ENCODE measurements at places on chromosomes 1 and 21.
A peak's percentile ranks its signal among the peaks of the same experiment; 100 is the strongest.

GRCh38 chr21:31780944-31781343 is 49.0 kb upstream of the SCAF4 start:
- DNase-seq, result no peak

DNA sequence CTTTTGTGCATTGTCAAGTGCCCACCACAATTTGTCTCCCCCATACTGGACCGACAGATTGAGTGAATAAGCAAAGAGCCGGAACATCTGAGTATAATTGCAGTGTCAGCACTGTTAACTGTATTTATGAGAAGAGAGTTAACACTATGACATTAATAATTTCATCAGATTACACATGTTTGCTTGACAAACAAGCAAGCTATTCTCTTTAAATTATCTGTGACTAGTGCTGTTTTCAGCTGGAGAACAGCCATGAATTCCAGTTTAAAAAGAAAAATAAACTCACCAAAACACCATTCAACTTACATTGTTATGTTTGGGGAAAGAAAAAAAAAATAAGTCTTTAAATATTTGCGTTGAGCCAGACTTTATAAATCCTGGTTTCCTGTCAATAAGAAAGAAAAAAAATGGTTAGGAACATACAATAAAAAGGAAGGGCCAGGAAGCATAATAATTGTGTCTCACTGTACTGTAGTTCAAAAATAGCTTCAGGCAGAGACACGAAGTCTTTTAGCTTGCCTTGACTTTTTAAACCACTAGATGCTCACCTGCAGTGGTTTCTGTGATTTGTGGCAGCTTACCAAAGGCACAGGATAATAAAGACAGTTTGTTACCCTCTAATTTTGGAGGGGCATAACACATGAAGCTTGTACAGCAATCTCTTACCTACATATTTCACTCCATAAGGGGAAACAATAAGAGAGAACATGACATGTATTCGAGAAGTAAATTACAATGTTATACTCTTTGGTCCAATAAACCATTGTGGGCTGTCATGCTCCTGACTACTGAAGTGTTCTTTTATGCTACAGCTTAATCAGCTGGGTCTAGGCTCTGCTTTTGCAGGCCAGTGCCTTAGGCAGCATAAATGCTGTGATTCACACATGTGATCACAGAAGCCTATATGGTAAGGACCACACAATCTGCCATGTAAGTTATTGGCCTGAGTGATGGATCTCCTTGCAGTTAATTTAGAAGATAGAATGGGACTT is 302.0 kb upstream of the ADGRL2 start:
- no peak for DNase-seq

DNA sequence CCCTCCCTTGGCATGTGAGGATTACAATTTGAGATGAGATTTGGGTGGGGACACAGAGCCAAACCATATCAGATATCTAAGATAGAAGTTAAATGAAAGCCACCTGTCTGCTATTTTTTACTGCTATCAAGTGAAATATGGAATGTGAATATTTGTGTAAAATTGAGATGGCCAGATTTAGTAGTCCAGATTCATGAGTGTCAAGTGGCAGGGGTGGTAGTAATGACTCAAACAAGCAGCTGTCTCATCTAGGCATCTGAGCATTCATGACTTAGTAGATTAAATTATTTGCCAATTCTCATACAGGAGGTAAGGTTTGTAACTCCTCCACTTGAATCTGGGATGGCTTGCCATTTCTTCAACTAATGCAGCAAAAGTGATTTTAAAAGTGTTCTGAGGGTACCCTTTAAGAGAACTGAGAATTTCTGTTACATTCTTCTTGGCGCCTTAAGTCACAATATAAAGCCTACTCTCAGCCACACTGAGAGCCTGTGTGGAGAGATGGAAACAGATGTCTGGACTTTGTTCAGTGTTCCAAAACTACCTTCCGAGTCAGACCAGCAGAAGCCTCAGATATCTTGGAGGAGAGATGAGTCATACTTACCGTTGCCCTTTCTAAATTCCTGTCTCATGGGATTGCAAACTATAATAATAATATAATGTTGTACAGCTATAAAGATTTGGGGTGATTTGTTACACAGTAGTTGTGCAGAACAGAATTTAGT is 1065.6 kb upstream of the TMPRSS15 start:
- DNase-seq, result no peak

DNA sequence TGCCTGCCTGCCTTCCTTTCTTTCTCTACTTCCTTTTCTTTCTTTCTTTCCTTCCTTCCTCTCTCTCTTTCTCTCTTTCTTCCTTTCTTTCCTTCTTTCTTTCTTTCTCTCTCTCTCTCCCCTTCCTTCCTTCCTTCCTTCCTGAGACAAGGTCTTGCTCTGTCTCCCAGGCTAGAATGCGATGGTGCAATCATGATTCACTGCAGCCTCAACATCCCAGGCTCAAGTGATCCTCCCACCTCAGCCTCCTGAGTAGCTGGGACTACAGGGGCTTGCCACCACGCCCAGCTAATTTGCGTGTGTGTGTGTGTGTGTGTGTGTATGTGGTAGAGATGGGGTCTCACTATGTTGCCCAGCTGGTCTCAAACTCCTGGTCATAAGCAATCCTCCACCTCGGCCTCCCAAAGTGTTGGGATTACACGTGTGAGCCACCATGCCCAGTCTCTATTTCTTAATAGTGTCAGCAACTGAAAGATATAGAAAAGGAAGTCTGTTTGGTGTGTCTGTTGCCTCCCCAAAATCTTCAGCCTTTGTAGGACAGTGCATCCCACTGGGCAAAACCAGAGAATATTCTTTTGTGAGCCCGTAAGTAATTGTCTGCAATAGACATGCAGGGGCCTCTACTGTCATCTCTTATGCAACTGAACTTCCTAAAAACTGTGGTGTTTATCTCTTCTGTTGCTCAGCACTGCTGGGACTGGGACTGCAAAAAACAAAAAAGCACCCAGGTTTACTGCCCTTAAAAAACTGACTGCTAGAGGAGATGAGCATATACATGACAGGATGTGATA is 20.9 kb upstream of the RAB4A start:
- no peak for DNase-seq

DNA sequence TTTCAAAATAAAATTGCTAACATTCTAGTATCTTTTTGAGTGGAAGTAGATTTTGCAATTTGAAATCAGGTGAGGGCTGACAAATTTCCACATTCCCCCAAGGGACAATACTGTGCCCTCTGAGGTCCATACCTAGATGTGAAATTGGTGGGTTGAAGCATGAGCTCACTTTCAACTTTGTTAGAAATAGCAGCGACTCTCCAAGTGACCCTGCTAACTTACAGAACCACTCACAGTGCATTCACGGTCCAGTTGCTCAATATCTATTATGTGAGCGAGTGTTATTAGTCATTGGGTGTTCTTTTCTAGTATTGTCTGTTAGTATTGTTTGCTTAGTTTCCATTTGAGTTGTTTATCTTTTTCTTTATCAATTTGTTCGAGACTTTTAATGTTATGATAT is 53.6 kb upstream of the ASB17 start:
- DNase-seq, result no peak

GRCh38 chr1:110645211-110645610 is 29.5 kb downstream of the KCNA3 start:
- DNase-seq, result no peak

DNA sequence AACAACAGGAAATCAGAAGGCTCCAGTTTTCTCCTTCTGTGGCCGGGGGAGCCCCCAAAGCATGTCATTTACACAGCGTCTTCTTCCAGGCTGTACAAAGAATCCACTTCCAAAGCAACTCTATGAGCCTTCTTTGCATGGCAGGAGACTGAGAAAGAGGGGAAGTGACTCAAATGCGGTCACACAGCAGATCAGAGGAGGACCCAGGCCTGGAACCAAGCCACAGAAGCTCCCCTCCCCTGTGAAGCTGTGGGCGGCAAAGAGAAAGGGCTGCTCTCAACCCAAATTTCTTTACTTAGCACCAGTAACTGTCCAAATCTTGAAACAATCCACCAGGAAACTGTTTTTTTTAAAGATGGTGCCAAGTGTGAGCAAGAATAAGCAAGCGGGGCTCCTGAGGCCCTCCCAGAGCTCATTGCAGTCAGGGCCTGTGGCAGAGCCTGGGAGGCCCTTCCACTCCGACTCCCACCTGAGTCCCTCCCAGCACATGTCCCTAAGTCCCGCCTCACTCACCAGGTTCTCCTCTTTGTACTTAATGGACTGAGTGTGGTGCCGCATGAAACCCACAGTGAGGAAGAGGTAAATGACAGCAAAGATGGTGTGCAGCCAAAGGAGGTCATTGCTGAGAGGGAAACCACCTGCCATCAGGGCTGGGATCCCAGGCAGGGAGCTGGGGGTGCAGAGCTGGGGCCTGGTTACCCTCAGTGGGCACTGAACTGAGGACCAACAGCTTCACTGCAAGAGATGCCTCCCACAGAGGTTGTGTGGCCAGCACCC is 15.9 kb downstream of the TMEM63A start:
- no peak for DNase-seq

DNA sequence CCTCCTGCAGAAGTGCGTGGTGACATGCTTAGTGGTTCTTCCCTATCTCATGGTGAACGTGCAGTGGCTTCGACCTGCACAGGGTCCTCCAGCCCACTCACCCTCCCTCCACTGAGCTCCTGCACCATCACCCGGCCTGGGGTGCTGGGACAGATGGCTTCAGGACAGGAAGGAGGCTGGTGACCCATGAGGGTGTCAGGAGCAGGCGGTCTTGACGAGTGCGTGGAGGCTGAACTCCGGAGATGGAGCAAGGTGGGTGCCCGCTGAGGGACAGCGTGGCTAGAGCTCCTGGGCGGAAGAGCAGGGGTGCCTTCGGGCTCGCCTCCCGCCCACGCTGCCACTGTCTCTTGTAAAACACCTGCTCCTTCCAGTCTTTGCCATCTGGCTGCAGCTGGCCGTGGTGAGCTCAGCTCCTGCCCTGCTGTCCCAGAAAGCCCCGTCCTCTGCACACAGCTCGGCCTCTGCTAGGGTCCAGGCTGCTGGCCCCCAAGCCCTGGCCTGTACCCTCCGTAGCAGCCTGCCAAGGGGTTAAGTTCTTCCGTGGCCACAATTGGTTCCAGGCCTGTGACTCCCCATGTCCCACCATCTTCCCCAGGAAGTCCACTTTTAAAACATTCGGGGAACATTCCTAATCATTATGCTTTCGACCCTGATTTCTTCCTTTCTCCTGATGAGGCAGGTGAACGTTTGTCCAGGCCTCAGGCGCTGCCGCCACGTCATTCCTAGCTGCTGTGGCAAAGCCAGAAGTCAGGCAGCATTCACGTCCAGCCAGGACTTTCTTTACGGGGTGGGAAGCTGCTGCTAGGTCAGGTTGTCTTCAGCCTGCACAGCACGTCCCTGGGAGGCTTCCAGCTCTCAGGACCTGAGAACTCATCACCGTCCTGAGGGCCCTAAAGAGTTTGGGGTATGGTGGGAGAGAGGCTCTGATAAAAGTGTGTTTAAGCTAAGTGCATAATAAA is 8.1 kb downstream of the KRTAP10-1 start:
- peak; percentile 74 for DNase-seq

All from NCI-H524 (cell line).